Kasumi-1 (cell line): ENCODE measurements at places on chromosomes 11 and 22.
A peak's percentile ranks its signal among the peaks of the same experiment; 100 is the strongest.

- no peak for DNase-seq
Measured at GRCh38 chr22:50019316-50019715, 6.8 kb upstream of the IL17REL start.

DNA sequence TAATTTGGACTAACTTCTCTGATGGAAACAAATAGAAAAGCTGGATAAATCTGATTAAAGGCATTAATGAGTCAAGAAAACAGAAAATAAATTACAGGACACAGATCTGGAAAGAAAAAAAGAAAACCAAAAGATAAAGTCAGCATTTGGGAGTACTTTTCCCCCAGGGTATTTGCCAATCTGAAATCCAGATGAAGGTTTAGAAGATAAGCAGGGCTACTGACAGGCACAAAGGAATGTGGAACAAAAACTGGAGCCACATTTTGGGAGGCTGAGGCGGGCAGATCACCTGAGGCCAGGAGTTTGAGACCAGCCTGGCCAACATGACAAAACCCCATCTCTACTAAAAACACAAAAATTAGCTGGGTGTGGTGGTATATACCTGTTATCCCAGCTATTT is 57.2 kb downstream of the SBF2 start:
- no peak for DNase-seq

GRCh38 chr11:19555266-19555665 is 157.4 kb upstream of the NAV2 start:
- DNase-seq = no peak

- no peak for DNase-seq
Measured at GRCh38 chr11:110356762-110357671, 60.6 kb upstream of the RDX start.

DNA sequence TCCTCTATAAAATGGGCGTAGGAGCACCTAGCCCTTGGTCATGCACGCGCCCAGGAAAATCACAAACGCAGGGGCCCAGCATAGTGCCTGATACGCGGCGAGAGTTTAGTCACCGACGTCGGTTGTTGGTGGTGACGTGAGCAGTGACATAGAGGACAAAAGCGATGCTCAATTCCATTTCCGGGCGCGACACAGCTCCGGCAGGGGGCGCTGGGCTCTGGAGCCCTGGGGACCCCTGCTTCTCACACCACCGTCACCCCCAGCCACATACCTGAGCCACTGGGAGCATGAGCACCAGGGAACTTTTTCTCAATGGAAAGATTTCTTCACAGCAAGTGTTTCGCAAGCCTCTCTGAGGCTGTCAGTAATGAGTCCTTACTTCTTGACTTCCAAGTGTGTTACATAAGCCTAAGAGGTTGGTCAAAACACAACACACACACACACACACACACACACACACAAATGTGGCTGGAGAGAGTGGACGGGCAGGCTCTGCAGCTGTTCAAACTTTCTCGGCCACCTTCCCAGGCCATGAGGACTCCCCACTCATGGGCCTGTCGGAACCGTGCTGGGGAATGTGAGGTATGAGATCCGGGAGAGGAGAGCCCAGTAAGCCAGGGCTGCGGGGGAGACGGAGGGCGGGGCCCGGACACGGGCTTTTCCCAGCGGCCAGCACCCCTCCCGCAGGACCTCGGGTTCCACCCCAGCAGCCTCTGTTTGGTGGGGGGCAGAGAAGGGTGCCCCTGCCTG is 36.9 kb upstream of the LINC01488 start:
- DNase-seq = peak; percentile 57

DNA sequence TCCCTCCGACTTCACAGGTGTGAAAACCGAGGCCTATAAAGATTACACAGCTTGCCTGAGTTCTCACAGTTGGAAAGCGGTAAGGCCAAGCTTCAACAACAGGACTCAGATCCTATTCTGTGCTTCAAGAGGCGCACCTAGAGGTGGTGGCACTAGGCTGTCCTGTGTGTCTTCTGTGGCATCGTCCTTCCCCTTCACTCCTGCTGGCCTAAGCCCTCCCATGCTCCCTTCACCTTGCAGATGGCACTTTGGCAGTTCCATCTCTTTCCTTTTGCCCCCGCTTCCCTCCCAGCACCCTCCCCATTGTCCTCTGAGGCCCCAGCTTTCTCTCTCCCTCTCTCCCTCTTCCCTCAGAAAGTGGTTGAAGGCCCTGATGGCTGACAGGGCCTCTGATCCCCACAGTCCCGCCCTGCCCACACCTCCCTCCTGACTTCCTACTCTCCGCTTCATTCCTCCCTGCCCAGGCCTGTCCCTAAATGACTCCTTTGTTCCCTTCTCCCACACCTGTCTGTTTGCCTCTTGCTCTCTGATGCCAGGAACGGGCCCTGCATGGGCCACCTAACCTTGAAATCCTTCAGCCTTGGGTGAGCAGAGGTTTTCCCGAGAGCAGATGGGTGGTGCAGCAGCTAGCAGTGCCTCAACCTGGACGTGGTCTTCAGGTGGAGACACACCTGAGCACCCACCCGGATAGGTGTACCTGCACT is 5.8 kb downstream of the TRIM29 start:
- no peak for DNase-seq

GRCh38 chr22:39537975-39538374 is 5.4 kb upstream of the RPS19BP1 start:
- no peak for DNase-seq

DNA sequence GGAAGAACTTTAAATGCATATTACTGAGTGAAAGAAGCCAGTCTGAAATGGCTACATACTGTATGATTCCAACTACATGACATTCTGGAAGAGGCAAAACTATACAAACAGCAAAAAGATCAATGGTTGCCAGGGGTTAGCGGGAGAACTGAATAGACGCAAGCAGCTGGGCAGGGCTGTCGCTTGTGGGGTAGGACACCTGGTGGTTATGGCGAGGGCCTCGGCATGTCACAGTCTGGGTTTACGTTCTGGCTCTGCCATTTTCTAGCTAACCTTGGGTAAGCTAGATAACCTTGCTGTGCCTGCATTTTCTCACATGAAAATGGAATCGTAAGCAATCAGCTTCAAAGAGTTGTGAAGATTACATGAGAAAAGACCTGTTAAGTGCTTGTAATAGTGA is 55.2 kb upstream of the SYT13 start:
- DNase-seq = no peak

GRCh38 chr11:73566977-73567755 is 30.7 kb downstream of the FAM168A start:
- DNase-seq = no peak
